ENCODE measurements at places on chromosomes 4 and X. TPM values are rescaled to one million over a fixed set of nuclear protein-coding genes. Genes with fewer than 3 reads are reported as not detected.

The KCND1 gene
- 5.7 TPM for polyA plus RNA-seq

DNA sequence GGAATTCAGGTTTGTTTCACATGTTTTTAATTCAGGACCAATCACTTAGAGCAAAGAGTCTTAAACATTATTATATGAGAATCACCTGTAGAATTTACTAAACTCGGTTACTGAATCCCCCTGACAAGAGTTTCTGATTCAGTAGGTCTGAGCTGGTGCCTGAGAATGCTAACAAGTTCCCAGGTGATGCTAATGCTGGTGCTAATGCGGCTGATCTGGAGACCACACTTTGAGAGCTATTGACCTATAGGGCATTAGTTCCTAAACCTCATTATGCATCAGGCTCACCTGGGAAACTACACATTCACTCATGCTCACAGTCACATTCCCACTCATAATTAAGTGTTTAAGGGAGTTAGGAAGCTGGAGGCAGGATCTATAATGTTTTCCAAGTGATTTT is 36.1 kb upstream of the NUDT6 start:
- DNase-seq = no peak

GRCh38 chr4:55947254-55947882 is 1.4 kb upstream of the CEP135 start:
- no peak for DNase-seq

- no peak for DNase-seq
Observed at GRCh38 chrX:31130457-31131220, 58.8 kb upstream of the FTHL17 start.

The CD38 gene
- 3.0 TPM for polyA plus RNA-seq

The CXXC4 gene
- polyA plus RNA-seq = 29.1 TPM

The CSAG3 gene
- polyA plus RNA-seq = not detected

The CLNK gene
- polyA plus RNA-seq = 0.26 TPM

- DNase-seq = no peak
Observed at GRCh38 chr4:184641022-184641421, 8.2 kb downstream of the CASP3 start.

DNA sequence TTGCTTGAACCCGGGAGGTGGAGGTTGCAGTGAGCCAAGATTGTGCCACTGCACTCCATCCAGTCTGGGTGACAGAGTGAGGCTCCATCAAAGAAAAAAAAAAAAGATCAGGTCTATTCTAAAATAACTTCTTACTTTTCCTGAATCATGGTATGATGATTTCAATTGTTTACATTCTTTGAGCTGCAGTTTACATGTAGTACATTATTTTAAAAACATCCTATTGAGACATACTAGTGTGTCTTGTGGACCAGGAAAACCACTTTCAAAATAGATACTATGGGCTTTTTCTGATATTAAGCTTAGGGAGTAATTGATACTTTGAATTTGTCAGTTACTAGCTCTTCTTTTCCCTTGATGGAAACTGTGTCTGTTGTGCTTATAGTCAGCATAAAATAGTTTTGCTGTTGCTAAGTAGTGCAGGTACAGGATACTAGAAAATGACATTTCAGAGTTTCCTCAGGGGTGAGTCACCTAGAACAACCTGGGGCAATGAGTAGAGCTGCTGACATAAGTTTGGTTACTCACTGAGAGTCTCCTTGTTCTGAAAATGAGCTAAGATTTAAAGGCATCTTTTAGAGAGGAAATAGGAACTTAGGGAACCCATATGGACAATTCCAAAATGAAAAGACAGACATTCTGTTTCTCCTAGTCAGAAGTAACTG is 53.2 kb upstream of the C4orf54 start:
- no peak for DNase-seq

The SHROOM2 gene
- polyA plus RNA-seq = 45.7 TPM
